ENCODE measurements at places on chromosomes 2 and 18.

- DNase-seq = peak; percentile 81
Observed at GRCh38 chr2:108612153-108612513, 77.9 kb downstream of the LIMS1 start.

DNA sequence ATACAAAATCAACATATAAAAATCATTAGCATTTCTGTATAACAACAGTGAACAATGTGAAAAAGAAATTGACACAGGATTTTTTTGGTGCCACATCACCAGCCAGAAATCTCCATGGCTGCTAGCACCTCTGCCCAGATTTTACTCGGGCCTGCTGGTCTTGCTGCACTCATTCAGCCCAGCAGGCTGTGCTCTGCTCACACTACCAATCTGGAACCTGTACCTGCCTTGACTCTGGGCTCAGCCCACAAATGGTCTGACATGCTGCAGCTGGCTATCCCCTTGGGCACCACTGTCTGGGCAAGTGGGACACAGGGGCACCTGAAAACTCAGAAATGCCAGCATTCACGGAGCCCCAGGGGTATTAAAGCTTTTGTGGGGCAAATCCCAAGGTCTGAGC is 392.5 kb upstream of the NRXN1 start:
- no peak for DNase-seq

- no peak for DNase-seq
Observed at GRCh38 chr18:51522338-51522737, 324.9 kb upstream of the MEX3C start.

GRCh38 chr2:171789956-171790355 is 102.7 kb downstream of the DYNC1I2 start:
- no peak for DNase-seq

DNA sequence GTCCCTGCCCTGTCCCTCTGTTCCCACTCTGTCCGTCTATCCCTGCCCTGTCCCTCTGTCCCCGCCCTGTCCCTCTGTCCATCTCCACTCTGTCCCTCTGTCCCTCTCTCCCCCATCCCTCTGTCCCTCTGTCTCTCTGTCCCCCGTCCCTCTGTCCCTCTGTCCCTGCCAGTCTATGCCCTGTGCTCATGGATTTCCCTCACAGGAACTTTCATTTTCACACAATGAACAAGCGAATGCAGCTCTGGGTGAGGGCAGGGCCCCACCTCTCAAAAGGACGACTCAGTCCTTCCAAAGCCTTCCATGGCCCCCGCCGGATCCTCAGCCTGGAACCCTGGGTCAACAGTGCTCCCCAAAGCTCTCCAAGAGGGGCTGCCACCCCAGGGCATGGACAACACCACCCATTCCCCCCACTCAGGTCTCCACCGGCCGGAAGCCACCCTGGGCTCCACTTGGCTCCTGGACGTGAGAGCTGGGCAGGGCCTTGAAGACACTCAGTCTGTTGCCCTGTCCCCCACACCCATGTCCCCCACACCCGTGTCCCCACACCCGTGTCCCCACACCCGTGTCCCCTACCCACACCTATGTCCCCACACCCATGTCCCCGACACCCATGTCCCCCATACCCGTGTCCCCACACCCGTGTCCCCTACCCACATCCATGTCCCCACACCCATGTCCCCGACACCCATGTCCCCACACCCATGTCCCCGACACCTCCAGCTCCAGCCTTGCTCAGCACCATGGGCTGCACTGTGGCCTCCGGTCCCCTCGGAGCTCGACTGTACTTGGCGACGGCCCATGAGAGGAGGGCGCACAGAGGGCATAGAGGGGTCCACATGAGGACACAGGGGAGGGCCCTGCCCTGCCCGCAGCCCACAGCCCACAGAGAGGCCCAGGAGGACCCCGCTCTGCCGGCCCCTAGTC is 156.0 kb downstream of the PXDN start:
- no peak for DNase-seq
